ENCODE measurements at places on chromosomes 3 and 15.

DNA sequence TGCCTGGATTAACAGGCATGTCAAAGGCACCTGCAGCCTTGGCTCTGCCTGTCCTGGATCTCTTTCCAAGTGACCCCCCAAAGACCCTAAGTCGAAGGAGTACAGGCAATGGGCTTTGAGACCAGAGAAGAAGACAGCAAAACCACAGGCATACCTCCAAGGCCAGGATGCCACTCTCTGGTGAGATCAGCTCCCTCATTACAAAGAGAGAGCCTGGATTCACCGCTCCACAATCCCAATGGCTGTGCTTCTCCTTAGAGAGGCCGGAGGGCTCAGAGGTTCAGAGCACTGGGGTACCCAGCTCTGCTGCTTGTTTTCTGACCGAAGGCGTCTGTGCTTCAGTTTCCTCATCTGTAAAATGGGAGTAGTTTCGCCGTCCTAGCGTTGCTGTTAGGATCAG lies 154.6 kb upstream of the MEF2A start:
- DNase-seq, result no peak

DNA sequence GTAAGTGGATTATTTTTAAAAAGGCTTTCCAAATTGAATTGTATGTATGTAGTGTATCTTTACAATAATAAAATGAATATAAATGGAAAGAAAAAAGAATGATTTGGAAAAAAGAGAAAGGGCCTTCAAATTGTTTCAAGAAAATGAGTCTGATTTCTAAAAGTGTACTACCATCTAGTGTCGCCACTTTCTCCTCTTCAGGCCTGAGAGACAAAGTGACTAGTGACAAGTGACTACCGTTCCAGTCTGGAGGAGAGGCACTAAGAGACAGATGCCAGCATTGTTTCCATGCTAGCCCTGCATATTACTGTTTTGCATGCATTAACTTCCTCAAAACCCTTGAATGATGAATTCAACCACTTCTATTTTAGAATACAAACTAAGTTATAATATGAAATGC lies 39.3 kb downstream of the P3H2 start:
- no peak for DNase-seq

DNA sequence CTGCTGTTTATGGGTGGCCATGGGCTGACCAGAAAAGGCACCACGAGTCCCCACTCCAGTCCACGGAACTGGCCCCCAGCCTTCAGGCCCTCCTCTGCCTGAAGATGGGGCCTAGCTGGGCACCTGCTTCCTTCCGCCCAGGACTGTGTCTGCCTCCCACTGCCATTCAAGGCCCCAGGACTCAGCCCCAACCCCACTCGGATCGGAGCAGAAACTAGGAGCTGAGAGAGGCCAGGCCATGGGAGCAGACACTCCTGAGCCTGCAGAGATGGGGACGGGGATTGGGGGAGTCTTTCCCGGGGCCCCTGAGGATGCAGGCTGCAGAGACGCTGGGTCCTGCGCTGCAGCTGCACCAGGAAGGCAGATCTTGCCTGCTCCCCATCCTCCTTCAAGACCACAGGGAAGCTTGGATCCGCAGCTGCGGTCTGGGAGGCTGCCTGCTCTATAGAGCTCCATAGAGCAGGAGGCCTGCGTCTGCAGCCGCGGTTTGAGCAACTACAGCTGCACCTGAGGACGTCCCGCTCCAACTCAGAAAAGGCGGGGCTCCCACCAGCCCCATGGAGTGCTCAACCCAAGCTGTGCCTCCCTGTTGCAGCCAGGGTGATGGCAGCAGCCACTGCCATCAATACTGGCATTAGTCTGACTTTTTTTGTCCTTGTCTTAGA lies 383.9 kb upstream of the TMCO5A start:
- DNase-seq, result no peak

- DNase-seq, result no peak
Observed at GRCh38 chr3:67325231-67325630, 327.1 kb downstream of the KBTBD8 start.

DNA sequence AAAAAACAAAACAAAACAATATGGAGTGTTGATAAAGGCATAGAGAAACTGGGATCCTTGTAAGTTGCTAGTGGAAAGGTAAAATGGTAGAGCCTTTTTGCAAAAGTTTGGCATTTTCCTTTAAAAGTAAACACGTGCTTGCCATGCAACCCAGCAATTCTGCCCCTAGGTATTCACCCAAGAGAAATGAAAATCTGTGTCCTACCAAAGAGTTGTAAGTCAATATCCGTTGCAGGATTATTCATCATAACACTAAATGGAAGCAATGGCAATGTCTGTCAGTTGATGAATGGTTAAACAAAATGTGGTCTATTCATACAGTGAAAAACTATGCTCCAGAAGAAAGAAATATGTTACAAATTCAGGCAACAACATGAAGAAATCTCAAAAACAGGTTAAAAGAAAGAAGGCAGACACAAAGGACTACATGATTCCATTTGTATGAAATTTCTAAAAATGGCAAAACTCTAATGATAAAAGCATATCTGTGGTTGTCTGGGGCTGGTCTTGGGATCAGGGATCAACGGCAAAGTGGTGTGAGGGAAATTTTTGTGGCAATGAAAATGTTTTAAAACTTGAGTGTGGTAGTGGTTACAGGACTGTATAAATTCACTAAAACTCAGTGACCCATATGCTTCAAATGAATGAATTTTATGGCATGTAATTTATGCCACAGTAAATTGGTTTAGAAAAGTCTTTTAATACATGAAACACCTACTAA lies 229.6 kb downstream of the OPA1 start:
- DNase-seq, result no peak

DNA sequence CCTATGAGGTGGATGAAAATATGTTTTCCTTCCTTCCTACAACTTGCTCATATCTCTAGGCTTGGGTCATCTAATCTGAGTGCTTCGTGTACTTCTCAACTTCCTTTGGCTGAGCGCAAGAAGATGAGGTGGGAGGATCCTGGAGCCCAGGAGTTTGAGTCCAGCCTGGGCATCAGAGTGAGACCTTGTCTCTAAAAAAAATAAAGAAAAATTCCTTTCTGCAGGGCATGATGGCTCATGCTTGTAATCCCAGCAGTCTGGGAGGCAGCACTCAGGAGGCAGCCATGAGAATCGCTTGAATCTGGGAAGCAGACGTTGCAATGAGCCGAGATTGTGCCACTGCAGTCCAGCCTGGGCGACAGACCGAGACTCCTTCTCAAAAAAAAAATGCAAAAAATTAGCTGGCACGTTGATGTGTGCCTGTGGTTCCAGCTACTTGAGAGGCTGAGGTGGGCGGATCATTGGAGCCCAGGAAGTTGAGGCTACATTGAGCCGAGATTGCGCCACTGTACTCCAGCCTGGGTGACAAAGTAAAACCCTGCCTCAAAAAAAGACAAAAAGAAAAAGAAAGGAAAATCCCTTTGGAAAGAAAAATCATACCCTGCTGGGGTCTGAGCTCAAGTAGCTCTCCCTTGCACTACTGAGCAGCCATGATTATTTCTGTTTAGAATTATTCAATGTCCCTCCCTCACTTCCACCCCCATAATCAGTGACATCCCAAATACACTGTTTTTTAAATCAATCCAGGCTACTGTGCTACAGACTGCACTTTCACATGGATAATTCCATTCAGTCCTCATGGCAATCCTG lies 28.0 kb upstream of the RAB11A start:
- no peak for DNase-seq

GRCh38 chr3:122097141-122097540 lies 42.0 kb downstream of the CD86 start:
- no peak for DNase-seq

- no peak for DNase-seq
Observed at GRCh38 chr3:194101592-194102432, 34.1 kb upstream of the HES1 start.

DNA sequence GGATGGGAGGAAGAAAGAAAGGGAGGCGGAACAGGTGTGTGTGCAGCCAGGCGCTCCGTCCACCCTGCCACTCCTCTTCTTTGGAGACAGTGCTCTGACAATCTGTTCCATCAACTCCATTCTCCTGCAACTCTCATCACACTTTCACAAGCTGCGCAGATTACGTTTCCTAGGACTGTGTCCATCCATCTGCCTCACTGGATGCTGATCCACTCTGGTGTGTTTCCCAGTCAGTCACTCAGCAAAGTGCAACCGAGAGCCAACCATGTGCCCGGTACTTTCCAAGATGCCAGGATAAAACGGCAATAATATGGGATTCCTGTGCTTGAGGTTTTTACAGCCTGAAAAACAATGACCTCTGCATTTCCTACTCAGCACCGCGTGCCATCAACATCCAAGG lies 59.6 kb downstream of the SLC12A8 start:
- DNase-seq, result no peak

GRCh38 chr3:76131396-76132153 lies 346.2 kb upstream of the ZNF717 start:
- DNase-seq, result no peak

- no peak for DNase-seq
Observed at GRCh38 chr3:101189796-101190195, 130.6 kb downstream of the IMPG2 start.

GRCh38 chr15:29268706-29269484 lies 727 bp downstream of the NSMCE3 start:
- DNase-seq, result peak; percentile 23

DNA sequence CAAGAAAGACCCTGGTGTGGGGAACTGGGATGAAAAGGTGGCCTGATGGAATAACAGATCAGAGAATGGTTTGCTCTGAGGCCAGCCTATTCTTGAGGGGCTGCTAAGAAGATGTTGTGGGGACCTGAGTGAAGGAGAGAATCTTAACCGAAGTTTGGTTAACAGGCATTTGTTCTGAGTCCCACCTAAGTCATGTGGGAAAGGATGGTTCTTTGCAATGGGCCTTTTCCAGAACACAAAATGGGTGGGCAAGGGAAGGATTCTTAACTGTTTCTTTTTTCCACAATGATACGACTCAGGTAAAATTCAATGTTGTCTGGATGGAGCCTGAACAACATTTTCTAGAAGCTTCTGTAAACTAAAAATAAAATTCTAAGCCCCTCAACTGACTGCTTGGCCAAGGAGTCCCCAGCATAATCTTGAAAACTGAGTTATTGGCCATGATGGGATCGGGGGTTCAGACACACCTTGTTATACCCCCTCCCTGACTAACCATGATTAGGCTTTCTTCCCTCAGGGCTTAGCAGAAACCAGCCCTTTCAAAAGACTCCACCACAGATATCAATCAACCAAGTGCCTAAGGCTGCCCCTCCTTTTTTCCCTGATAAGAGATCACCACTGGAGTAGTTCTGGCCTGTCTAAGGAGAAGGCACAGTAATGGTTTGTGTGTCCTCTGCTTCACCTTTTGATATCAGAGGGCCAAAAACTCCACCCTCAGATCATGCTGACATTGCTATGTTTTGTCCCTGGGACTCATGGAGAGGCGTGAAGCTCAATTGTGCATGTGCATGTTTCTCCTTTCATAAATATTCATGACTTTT lies 30.1 kb downstream of the SCN11A start:
- DNase-seq, result no peak

All from activated T-helper 1 cell treated with Interleukin-2 at 50 U/mL for 16 hours (primary cell).